ENCODE measurements at places on chromosomes 7 and 10. TPM values are rescaled to one million over a fixed set of nuclear protein-coding genes. Genes with fewer than 3 reads are reported as not detected.

DNA sequence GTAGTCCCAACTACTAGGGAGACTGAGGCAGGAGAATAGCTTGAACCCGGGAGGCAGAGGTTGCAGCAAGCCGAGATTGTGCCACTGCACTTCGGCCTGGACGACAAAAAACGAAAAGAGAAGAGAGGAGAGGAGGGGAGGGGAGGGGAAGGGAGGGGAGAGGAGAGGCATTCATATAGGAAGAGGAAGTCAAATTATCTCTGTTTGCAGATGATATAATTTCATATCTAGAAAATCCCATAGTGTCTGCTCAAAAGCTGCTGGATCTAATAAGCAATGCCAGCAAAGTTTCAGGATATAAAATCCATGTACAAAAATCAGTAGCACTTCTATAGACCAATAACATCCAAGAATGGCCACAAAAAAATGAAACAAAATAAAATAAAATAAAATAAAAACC lies 120.3 kb downstream of the LMBR1 start:
- no peak for DNase-seq

DNA sequence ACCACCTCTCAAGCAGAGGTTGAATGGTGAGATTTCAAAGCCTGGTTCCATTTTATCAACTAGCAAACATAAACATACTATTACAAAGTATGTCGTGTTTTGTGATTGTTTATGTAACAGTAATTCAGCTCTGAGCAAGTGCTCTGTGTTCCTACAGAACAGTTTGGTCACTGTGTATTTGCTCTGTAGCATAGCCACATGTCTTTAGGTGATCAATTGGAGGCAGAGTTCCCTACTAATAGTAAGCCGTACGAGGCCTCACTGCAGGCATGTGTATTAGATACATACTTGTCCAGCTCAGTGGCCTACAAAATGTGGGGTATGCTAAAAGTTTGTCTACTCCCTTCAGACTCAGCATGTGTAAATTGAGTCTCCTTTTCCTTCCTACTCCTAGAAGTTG lies 53.0 kb downstream of the C1GALT1 start:
- DNase-seq = no peak

DNA sequence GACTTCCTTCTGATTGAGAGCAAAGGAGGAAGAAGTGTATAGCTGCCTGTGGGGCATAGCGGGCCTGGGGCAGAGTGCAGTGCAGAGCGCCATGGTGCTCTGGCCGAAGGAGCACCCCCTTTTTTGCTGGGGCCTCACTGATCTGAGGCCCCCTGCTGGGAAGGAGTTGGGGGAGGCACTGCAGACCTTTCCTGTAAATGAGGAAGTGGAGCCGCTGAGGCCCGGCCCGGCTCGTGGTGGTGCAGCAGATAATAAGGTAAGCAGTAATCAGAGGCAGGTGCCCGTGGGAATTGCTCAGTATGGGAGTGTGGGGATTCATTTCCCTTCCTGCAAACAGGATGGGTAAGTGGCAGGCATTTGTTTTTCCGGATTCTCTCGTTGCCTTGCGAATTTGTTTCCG lies 373.7 kb upstream of the MKI67 start:
- DNase-seq = no peak

Gene ZNF853
- total RNA-seq = 12.3 TPM

Measured in Caco-2 (cell line).